ENCODE measurements at places on chromosomes 7 and 10.

GRCh38 chr7:30255064-30255769 lies 29.2 kb upstream of the ZNRF2 start:
- no peak for DNase-seq

DNA sequence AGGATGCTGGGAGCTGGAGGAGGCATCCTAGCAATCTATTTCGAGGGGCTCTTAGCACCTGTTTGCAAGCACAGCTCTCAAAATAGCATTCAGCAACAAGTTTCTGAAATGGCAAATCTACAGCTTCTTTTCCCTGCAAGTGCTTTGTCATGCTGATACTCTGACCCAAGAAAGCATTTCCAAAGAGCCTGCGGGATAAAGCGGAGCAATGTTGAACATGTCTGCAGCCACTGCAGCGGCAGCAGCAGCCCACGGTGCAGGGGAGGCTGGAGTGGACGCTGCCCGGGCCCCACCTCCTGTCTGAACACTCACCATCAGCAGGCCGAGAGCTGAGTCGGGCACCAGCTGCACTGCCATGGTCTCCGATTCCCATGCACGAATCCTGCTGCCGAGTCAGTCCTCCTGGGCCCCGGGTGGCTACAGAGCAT lies 964 bp downstream of the FRMD4A start:
- DNase-seq, result no peak

GRCh38 chr10:69181433-69181832 lies 1.4 kb downstream of the SUPV3L1 start:
- DNase-seq, result no peak

DNA sequence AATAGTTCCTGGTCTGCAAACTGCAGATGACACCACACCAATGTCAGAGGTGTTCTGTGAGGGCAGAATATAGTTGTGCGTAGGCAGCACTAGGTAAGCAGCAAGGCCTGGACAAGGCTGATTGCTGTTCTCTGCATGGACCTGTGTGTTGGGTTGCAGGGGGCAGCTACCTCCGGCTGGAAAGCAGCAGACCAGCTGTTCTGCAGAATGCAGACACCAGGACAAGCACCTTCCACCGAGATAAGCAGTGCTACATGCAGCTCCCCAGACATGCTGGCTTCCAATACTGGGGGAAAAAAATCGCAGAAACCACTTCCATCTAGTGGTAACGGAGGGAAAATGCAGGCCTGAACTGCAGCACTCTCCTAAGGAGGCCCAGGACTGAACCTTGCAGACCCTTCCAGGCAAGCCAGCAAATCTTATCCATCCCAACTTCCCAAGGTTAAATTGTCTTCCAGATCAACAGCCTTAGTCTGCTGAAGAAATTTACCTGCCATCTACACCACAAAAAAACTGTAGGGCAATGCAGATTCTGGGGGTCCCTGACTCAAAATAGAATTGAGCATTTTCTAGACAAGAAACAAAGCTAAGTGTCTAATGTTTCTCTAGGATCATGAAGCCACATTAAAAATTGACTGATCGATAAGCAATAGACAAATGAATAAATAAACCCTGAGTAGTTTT lies 50.5 kb upstream of the COBL start:
- no peak for DNase-seq

DNA sequence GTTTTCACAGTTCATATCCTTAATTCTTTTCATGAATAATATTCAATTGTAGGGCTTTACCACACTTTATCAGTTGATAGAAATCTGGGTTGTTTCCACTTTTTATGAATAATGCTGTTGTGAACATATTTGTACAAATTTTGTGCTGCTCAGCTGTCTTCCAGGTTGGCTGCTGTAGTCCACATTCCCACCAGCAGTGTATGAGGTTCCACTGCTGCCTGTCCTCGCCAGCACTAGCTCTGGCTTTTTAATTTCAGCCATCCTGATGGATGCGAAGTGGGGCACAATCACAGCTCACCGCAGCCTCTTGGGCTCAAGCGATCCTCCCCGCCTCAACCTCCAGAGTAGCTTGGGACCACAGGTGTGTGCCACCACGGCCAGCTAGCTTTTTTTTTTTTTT lies 32.8 kb downstream of the NUDT5 start:
- no peak for DNase-seq

GRCh38 chr10:24382979-24383663 lies 174.2 kb downstream of the KIAA1217 start:
- no peak for DNase-seq

GRCh38 chr7:77786018-77786417 lies 12.2 kb downstream of the TMEM60 start:
- no peak for DNase-seq

GRCh38 chr7:82701949-82702348 lies 258.4 kb upstream of the CACNA2D1 start:
- no peak for DNase-seq

- DNase-seq, result no peak
Measured at GRCh38 chr10:26837139-26837538, 23.6 kb downstream of the ABI1 start.

DNA sequence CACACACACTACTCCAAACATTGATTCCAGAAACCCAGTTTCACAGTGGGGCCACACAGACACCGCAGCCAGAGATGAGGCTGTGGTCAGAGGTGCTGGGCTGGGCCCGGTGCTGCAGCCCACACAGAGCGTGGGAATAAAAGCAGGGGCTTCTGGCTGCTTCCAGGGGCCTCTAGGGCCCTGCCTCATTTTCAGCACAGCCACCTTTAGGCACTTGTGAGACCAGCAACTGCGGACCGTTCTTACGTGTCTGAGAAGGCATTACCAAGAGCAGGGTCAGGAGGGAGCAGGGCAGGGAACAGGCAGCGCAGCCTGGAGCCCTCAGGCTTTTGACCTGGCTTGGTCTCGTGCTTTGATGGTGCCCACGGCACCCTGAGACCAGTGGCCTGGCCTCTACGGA lies 270.4 kb downstream of the DNAJB6 start:
- no peak for DNase-seq

DNA sequence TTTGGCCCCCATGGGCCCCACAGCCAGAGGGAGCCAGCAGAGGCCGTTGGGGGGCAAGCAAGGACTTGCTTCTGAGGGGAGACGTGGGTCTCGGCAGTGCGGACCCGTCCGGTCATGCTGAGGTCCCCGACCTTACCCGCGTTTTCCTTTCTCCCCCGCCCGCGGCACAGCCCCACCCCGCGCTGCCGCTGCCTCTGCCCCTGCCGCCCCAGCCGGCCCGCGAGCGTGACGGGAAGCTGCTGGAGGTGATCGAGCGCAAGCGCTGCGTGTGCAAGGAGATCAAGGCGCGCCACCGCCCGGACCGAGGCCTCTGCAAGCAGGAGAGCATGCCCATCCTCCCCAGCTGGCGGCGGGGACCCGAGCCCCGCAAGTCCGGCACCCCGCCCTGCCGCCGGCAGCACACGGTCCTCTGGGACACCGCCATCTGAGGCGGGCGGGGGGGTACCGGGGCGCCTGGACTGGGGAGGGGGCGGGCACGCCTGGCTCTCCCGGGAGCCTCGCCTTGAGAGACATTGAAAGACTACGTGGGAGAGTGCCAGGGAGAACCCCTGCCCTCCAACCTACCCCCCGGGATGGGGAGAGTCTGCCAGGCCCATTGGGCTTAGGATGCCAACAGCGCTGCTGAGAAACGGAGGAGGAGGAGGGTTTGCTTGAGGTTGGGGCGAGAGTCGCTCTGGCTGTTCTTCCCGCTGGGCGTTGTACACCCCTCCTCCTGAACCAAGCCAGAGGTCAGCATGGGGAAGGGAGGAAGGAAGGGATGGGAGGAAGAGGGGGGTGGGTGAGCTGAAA lies 9.9 kb downstream of the NYAP1 start:
- DNase-seq, result peak; percentile 36

DNA sequence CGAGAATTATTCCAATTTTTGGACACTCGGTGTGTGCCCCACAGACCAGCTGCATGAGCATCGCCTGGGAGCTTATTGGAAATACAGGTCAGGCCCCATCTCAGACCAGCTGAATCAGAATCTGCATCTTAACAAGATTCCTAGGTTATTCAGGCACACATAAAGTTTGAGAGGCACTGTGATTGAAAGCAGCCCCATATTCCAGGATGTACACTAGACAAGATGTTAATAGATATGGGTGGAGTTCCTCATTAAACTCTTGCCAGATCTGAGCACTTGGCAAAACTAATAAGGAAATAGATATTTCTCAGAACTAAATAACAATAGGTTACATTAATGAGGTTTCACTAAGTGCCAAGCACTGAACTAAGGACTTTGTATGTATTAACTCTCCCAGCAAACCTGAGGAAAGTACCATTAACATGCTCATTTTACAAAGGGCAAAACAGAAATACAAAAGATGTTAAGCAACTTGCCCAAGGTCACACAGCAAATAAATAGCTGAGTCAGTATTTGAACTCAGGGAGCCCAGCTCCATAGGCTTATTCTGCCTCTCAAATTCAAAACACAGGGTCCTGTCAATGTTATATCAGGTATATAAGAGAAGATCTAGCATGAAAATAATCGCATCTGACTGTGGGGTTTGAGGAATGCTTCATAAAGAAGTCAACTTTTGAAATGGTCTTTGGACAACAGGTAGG lies 29.9 kb downstream of the PPP1R3C start:
- no peak for DNase-seq

DNA sequence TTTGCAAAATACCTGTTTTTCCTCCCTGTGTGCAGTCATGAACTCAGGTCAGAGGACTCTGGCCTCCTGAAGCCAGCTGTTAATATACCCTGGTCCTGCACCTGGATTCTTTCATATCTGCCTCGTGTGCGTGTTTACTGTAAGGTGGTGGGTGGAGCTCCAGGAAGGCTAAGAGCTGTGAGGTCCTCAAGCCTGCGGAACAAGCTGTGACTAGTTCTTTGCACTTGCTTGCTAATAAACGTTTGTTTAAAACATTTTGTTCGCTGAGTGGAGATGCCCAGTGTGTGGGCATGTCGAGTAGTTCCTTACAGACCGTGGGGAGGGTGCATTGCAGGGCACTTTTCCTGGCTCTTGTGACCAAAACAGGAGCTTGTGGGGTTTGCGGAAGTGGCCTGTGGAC lies 139.0 kb downstream of the DOCK1 start:
- DNase-seq, result no peak
